ENCODE measurements at places on chromosomes 2 and 18.

DNA sequence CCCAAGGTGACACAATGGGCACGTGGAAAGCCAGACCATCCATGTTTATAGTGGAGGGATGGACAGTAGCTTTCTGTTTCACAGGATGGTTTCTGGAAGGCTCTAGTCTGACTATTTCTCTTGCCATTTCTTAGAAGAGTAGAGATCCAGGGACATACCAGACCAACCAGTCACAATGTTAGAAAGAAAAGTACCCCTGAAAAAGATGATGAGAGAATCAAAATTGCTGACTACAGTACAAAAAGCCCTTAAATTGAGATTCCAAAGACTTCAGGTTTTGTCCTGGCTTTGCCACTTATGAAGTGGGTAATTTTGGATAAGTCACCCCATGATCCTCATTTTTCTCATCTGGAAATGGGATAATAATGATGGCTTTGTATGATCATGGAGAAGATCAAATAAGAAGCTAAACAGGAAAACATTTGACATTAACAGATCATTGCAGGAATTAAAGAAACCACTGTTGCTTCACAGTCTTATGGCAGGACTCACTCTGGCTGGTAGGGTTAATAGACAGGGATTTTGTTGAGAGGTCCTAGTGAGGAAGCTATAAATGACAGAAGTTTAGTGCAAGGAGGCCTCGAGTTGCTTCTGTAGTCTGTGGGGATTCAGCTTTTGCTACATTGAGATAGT, 386.0 kb downstream of the IRS1 start:
- no peak for DNase-seq

- DNase-seq: no peak
Observed at GRCh38 chr2:240209493-240209892, 69.0 kb upstream of the OTOS start.

GRCh38 chr2:2586068-2586776, 255.1 kb upstream of the MYT1L start:
- no peak for DNase-seq

DNA sequence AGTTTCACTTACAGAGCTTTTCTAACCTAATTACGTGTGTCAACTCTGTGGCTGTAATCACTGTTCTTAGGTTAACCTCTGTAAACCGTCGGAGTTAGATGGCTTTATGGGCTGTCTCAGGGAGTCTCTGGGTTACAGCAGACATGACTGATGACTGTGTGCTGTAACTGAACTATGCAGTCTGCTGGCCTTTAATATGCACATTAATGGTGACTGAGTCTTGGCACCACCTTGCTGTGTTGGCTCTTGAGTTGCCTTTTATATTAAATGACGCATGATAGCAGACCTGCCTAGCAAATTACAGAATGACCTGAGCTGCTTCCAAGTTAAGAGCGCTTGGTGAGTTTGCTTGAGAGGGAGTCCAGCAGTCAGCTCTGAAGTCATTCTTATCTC, 90.1 kb downstream of the ACKR3 start:
- no peak for DNase-seq

DNA sequence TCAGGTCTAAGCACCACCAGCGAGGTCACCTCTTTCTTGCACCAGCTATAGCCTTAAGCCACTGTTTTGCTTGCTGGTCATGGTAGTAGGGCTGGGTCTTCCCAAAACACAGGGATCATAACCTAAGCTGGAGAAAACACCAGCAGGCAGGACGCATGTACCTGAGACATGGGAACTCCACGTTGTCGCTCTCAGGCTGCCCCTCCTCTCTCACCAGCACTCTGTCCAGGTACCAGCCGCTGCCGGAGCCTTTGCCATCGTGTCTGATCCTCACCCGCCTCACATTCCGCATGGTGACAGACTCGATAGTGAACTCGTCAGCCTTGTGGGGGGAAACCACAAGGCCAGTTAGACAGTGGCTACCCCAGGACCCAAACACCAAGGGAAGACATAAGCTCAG, 79.5 kb downstream of the LOXHD1 start:
- DNase-seq: no peak

GRCh38 chr2:242002944-242003343, 133.4 kb downstream of the RTP5 start:
- no peak for DNase-seq

DNA sequence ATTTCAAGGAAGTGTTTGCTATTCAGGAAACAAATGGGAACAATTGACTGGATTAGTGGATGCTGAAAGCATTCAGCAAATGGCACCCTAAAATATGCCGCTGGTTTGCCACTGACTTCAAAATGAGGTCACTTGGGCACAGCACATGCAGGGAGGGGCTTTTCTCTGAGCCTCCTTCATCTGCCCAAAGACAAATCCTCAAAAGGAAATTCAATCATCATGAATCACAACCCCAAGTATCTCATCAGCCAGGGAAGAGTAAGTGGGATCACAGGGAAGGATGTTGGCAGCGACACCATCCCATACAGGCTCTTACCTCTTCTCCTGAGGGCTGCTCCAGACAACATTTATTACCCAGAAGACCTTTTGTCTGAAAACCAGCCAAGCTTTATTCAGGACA, 14.4 kb upstream of the SP140L start:
- DNase-seq: no peak

DNA sequence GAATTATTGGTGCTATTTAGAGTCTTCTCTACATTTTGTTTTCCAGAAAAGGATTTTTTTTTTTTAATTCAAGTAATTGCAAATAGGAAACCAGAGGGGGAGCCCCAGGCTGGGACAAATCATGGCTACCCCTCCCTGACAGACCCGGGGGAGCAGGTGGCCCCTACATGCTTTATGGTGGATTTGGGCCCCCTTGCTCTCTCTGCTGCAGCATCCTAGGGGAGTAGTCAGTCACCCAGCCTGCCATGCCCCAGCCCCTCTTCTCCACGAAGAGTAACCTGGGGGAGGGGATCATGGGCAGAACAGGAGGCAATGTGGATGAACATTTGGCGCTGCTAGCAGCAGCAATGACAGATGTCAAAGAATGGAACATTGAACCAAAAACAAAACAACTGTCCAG, 4.6 kb downstream of the C2orf81 start:
- DNase-seq: no peak

- no peak for DNase-seq
Observed at GRCh38 chr2:134137182-134137611, 116.7 kb upstream of the MGAT5 start.

DNA sequence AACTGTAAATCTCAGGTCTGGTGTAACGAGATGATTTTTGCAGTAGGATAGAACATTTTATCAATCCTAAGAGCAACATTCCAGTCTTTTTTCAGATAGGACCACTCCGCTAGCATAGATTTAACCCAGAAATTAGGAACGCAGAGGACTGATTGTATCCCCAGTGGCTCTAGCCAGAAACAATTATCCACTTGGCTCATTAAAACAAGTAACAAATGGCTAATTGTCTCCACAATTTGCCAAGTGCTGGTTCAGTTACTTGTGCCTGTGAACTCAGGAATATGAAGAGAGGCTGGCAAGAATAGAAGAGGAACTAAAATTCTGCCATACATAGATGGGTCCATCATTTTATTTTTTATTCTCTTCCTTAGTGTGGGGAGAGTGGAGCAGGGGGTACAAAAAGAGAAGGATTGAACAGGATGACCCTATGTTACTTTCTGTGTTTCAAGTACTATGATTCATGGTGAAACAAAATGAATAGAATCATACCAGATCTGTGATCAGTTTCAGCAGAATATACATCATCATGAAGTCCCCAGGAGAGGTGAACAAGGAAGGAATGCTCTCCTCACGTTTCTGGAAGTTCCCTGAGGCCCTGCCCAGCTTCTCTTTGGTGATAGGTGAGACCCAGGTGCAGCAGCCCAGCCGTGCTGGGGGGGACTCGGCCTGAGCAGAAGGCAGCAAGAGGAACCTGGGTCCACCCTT, 121.6 kb downstream of the ARL4C start:
- no peak for DNase-seq

DNA sequence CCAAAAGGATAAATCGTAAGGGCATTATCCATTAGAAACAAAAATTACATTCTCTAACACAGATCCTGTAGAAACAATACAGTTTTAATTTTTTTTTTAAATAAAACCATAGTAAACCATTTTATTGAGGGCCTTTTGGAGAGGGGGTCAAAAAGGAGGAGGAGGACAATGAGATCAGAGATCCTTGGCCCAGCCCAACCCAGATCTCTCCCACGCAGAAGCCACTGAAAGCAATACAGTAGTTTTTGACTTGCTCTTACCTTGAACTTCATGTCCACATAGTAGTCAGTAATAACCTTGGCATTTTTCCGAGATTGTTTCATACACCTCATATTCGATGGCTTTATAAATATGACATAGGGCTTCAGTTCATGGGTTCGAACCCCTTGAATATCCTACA, 4.1 kb upstream of the TMEM237 start:
- DNase-seq: no peak

DNA sequence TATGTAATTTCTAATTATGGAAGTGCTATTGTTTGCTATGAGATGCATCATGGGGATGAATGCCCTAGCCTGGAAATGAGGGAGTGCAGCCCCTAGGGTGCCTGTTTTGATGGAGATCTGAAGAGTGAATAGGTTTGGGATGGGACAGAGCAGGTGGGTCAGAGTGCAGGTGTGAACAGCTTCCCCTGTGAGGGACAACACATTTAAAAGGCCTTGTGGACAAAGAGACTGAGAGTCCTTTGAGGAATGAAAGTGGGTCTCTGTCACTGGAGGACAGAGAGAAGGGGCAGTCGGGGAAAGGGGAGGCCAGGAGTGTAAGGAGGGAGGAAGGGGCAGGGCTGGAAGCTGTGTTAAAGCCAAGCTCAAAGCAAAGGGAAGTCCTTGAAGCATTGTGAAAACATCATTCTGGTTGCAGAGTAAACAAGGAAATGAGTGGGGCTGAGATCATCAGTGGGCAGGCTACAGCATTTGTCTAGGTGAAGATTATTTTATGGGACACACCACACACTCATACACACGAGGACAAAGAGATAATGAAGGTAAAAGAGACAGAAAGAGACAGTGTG, 877.6 kb downstream of the SLC4A3 start:
- DNase-seq: peak; percentile 16

GRCh38 chr2:152874955-152875354, 156.5 kb downstream of the ARL6IP6 start:
- DNase-seq: no peak

DNA sequence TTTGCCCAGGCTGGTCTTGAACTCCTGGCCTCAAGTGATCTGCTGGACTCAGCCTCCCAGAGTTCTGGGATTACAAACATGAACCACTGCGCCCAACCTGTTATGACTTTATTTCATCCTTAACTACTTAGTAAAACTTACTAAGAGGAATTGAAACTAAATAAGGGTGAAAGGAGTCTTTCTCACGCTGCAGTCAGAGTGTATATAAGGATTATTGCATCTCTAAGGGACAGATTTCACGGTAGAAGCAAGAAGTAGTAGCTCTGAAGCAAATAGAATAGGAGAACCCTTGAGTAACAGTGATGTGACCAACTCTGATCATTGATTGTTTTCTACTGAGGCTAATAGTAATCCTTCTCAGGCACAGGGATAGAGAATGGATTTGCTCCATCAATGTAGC, 960.1 kb downstream of the CPS1 start:
- DNase-seq: no peak

- peak; percentile 91 for DNase-seq
Observed at GRCh38 chr2:3480352-3481010, 38.9 kb downstream of the ADI1 start.

GRCh38 chr2:47652061-47652690, 130.8 kb upstream of the MSH6 start:
- DNase-seq: no peak

GRCh38 chr2:48912110-48912509, 156.6 kb upstream of the LHCGR start:
- DNase-seq: no peak

GRCh38 chr2:128448331-128449225, 129.9 kb upstream of the HS6ST1 start:
- no peak for DNase-seq

DNA sequence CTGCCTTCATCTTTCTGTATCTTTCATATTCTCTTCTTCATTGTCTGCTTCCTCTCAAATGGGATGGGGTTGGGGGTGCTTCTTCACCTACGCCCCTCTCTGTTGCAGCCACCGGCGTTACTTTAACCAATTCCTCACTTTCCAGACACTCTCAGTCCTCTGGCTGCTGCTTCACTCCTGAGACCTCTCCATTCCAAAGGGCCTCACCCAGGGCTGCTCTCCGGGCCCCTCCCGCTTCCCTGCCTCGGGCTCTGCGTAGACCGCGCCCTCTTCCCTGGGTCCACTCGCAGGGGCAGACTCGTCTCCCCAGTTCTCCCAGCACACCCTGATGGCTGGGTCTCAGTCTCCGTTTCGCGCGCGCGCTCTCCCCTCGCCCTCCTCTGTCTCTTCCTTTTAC, 926 bp downstream of the SERPINB8 start:
- DNase-seq: peak; percentile 67
